ENCODE measurements at places on chromosomes 11 and 22.

DNA sequence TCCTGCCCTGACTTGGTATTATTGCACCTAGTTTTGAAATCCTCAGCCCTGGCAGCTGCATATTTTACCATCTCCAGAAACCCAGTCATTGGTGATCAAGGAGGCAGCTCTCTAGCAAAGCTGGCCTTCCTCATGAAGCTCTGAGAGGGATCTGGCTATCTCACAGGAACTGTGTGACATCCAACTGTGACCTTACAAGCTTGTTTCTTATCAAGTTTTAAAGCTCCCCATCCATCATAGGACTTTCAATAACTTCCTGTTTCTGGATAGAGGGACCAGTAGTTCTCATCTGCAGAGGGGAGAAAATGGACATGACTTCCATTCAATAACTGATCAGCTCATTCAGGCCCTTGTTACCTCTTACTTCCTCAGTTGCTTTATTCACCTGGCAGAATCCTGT is 18.2 kb downstream of the CALCA start:
- no peak for DNase-seq

GRCh38 chr11:114353443-114353842 is 46.9 kb downstream of the C11orf71 start:
- no peak for DNase-seq

- DNase-seq: no peak
These were observed 32.6 kb downstream of the FBLN1 start for GRCh38 chr22:45535290-45535689.

GRCh38 chr22:37538590-37539357 is 19.6 kb upstream of the CARD10 start:
- peak; percentile 64 for DNase-seq

DNA sequence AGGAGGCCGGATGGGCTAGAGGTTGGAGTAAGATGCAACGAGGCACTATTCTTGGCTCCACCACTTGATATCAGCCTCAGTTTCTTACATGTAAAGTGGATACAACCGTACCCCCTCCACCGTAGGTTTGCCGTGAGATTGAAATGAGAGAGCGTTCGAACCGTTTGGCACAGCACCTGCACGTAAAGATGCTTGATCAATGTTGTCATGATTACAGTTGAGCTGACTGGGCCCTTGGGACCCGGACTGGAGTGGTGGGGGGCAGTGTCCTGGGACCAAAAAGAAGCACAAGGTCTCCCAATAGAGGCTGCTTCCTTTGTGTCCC is 3.7 kb downstream of the APOC3 start:
- DNase-seq: no peak

DNA sequence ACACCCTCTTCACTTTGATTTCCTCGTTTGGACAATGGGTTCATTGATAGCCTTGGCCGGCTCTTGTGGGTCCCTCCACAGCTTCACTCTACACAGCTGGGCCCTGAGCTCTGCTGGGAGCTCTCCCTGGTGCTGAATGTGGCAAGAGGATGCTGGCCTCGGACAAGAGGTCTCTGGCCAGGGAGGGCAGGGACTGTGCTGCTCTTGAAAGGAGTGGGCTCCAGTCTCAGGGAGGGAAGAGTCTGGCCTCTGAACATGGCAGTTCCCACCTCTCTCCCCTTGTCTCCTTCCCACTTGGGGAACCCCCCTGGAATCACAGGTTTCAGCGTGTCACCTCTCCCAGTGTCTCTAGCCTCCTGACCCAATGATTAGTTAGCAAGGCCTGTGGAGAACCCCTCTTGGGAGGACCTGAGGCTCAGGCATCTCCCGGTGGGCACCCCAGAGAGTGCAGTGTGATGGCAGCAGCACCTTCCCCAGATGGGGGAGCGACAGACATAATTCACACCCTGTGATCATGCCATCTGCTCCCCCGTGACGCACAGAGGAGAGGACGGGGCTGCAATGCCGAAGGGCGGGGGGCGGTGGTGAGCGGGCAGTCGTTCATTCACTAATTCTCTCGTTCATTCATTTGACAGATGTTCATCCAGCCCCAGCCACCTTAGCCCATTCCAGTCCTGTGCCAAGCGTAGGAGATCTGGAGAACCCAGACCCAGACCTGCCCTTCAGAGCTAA is 2.8 kb upstream of the CABP7 start:
- DNase-seq: no peak

GRCh38 chr11:43688394-43688793 is 7.9 kb downstream of the HSD17B12 start:
- DNase-seq: no peak

DNA sequence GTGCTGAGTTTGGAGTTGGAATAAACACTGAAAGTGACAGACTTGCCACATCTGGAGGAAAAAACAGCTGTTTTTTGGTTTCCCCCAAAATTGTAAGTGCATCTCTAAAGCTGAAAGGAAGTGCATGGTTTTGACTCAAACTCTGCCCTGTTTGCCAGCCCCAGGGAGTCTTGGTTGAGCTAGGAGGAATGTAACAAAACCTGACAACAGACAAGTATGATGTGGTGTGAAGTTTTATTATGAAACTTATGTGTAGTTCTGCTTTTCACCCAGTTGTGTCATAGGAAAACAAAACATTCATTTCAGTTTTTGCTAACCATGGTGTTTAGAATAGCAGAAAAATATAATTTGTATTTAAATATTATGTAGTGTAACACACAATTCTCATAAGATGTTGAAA is 31.7 kb upstream of the PDE3B start:
- DNase-seq: no peak
